ENCODE measurements at places on chromosomes 11 and 22.

GRCh38 chr22:41799486-41800347, 762 bp upstream of the CCDC134 start:
- no peak for DNase-seq

- no peak for DNase-seq
These were observed 172.0 kb downstream of the UVRAG start for GRCh38 chr11:75986966-75987365.

GRCh38 chr22:32864041-32864440, 62.5 kb downstream of the TIMP3 start:
- DNase-seq, result no peak

DNA sequence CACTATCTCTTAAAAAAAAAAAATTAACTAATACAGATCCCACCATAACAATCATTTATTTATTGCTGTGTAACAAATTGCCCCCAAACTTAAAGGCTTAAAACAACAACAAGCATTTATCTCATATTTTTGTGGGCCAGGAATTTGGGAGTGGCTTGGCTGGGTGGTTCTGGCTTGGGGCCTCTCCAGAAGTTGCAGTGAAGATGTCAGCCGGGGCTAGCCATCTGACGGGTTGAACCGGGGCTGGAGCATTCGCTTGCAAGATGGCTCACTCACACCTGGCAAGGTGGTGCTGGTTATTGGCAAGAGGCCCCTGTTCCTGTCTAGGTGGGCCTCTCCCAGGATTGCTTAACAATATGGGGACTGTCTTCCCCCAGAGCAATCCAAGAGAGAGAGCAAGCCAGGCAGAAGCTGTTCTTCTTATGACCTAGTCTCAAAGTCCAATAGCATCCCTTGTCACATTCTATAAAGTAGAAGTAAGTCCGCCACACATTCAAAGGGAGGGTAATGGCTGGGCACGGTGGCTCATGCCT, 29.5 kb downstream of the ACO2 start:
- no peak for DNase-seq

GRCh38 chr11:1925373-1926155, 6.1 kb downstream of the TNNT3 start:
- no peak for DNase-seq

- DNase-seq, result no peak
These were observed 31.6 kb upstream of the KCNQ1OT1 start for GRCh38 chr11:2731130-2732125.

DNA sequence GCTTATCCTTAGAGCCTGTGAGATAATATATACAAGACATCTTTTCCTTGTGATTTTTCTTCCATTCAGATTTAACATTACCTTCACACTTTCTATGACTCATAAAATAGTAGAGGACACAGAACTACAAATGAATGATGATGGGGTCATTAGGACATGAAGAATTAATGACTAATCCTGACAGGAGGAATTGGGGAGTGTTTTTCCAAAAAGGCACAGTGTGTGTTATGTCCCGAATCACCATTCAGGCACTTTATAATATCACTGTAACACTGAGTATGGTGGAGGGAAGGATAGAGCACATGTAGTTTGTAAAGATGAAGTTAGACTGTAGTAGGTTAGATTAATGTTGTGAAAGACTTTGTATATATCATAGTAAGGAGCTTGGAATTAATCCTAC, 391.3 kb downstream of the JRKL start:
- DNase-seq, result no peak

DNA sequence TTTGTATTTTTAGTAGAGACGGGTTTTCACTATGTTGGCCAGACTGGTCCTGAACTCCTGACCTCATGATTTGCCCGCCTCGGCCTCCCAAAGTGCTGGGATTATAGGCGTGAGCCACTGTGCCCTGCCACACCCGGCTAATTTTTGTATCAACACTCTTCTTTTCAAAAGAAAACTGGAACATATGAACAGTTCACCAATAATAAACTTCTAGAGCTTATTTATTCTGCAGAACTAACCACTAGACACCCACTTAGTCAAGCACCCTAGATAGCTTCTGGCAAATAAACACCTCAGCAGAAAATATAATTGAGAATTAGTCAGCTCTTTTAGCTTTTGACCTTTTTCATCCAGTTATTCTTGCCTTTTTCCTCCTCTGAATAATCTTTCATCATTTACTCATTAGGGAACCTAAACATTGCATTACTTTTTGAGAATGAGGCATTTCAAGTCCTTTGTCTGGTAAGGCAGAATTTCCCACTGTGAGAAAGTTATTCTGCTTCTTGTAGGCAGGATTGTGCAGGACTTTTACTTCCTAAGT, 27.3 kb upstream of the TMEM41B start:
- DNase-seq, result no peak

GRCh38 chr11:1076061-1076665, 1.5 kb downstream of the MUC2 start:
- no peak for DNase-seq

DNA sequence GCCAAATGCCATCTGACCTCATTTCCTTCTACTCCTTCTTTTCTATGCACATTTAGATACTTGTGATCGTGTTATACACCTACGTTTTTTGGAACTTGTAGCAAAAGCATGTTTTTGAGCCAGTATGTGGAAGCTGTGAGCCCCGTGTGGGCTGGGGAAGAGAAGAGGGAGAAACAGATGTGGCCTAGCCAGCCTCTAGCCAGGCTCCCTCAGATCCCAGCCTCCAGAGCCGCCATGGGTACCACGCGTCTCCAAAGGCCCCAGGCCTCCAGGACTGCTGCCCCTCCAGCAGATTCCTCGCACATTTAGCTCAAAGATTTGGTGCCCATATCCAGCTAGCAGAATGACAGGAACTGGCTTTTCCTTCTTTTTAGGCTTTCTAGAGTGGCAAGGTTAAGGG, 17.0 kb upstream of the TLCD5 start:
- DNase-seq, result no peak

GRCh38 chr11:113764527-113765219, 8.8 kb downstream of the ZW10 start:
- DNase-seq, result no peak

DNA sequence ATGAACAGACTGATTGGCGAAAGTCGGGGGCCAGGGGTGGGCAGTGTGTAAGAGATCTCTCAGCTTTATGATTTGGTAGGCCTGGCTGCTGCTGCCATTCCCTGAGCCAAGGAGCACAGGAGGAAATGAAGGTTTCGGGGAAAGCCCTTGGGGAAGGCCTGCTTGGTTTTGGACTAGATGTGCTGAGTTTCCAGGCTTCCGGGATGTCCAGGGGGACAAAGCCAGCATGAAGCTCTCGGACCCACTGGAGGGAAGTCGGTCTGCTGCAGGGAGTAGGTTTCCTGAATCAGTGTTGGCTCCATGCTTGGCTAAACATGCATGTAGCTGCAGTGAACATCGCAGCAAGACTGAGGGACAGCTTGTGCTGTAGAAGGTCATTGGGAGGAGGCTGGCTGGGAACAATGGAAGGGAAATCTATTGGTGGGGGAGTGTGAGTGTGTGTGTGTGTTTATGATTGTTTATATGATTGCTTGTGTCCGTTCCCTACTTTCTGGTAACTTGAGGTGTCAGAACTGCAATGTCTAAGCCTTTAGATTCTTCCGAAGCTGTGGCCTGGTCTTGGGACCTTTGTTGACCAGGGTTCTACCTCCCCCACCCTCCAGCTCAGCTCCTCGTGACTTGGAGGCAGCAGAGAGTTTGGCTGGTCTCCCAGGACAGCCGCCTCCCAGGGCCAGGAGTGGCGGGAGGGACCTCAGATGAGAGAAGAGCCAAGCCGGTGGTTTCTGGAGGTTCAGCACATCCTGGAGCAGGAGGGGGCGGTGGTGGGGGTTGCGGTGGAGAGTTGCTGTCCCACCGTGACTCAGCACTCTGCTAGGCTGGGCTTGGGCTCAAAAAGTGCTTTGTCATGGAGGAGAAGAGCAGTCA, 4.0 kb upstream of the FTH1 start:
- DNase-seq, result no peak

DNA sequence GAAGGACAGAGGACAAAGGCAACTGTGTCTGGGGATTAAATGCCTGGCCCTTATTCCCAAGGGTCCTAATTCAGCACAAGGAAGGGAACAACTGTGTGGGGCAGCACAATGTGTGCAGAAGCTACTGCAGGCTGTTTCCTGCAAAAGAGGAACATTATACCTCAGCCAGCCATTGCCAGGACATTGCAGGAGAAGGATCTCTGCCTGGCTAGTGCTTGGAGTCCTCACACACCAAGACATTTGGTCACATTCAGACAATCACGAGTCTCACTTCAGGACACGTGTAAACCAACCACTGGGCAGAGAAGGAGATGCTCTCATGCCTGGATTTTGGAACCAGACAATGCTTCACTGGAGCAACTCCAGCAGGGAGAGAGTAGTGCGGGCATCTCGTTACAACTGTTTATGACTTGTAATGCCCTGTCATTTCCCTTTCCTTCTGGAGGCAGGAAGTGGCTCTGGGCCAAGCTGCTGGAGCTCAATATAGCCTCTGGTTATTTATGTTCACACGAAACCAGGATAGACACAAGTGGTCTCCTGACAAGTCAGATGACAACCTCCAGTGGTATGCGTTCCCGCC, 23.9 kb upstream of the ZC3H12C start:
- no peak for DNase-seq

GRCh38 chr11:87322568-87322967, 284.8 kb downstream of the TMEM135 start:
- DNase-seq, result no peak

- no peak for DNase-seq
These were observed 17.9 kb downstream of the KCNE3 start for GRCh38 chr11:74449369-74449931.

DNA sequence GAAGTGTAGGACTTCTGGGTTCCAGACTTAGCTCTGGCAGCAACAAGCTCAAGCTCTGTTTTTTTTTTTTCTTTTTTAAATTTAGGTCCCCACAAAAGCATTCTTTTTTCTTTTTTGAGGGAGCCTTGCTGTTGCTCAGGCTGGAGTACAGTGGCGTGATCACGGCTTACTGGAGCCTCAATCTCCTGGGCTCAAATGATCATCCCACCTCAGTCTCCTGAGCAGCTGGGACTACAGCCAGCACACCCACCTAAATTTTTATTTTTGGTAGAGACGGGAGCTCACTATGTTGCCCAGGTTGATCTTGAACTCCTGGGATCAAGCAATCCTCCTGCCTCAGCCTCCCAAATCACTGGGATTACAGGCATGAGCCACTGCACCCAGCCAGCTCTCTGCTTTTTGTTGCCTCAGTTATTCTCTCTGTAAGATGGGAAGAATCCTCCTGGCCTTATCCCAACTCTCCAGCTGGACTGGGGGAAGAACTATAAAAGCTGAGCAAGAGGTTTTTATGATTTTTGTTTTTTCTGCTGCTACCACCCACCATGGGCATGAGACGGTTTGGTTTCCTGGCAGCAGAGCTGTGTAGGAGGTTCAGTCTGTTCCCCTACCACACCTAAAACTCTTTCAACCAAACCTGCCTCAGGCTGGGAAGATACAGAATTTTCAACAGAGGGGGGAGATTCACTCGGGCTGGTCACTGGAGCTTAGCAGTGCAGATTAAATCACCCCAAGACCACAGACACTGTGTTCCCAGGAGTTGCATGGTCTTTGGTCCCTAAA, 11.6 kb upstream of the MTFP1 start:
- no peak for DNase-seq

DNA sequence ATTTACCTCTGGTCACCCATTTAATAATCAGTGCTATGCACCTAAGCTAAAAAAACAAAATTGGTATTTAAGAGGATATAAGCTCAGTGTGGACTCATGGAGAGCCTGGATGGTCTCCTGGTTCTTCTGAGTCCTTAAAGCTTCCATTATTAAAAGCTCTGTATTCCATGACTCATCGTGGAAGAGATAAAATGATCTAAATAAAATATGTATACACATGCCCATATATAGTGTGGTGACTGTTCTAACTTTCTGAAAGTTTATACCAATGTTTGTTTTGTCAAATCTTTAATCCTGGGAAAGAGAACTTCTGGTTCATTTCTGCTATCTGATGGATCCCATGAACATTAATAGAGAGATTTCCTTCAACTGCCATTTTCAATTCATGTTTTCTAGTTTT, 375.9 kb downstream of the GUCY1A2 start:
- DNase-seq, result no peak

DNA sequence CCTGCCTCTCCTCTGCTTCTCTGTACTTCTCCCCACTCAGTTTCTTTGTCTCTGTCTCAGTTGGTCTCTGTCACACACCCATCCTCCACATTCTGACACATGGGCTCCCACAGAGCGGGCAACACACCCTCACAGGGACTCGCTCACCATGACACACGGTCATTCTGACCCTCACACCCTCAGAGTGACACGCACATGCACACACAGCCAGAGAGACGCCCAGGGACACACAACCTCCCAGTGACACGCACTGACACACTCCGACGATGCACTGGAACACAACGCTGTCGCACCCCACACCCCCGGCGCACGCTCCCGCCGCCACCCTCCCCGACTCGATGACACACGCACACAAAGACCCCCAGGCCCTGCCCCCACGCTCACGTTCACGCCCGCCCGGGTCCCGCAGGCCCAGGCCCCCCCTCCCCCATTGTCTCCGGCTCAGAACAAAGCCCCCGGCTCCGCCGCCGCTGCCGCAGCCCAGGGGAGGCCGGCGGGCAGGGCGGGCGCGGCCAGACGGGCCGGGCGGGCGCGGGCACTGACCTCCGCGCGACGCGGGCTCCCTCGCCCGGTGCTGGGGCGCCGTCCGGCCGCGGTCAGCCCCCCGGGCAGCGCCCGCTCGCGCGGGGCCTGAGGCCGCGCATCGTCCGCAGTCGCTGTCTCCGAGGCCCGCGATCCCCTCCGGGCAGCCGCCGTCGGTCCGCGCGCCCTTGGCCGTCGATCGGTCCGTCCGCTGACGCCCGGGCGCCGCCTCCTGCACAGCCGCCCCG, 404 bp downstream of the DCHS1 start:
- no peak for DNase-seq

DNA sequence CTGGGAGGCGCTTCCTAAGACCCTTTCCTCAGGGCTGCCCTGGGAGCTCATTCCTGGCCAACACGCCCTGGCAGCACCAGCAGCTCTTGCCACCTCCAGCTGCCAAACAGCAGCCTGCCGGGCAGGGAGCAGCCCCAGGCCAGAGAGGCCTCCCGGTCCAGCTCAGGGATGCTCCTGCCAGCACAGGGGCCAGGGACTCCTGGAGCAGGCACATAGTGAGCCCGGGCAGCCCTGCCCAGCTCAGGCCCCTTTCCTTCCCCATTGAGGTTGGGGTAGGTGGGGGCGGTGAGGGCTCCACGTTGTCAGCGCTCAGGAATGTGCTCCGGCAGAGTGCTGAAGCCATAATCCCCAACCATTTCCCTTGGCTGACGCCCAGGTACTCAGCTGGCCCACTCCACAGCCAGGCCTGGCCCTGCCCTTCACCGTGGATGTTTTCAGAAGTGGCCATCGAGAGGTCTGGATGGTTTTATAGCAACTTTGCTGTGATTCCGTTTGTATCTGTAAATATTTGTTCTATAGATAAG, 7.6 kb downstream of the SLC39A13 start:
- DNase-seq, result no peak

All from stimulated activated CD4-positive, alpha-beta T cell treated with anti-CD3 and anti-CD28 coated beads, Interleukin-12 subunit alpha, Interleukin-12 subunit beta, amount 100 ng/mL, for 24 hours (primary cell).